ENCODE measurements at places on chromosomes 2 and 18.

- DNase-seq, result no peak
Measured at GRCh38 chr2:135960656-135961551, 24.5 kb downstream of the DARS1 start.

DNA sequence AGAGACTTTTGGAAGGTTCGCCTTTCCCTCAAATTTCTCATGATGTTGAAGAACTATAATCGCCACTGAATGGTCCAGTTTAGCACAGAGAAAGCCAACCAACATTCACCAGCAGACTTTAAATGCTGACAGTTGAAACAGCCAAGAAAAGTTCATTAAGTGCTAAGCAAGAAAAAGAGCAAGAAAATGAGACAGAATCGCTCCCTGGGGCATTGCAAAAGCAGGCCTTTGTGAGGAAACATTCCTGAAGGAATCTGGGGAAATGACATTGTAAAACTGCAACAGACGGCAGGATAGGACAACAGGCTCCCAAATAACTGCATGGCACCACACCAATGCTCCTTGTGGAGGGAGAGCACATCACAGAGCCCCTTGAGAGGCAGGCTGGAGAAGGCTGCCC lies 269.3 kb upstream of the ID2 start:
- no peak for DNase-seq

- no peak for DNase-seq
Measured at GRCh38 chr2:38037757-38038621, 38.0 kb downstream of the CYP1B1 start.

- DNase-seq, result no peak
Measured at GRCh38 chr2:19552270-19552669, 193.8 kb upstream of the OSR1 start.

All from spleen (tissue), 13 donors.